ENCODE measurements at places on chromosomes 4 and X.

GRCh38 chr4:182938205-182938645, 21.0 kb upstream of the DCTD start:
- DNase-seq: peak; percentile 58

DNA sequence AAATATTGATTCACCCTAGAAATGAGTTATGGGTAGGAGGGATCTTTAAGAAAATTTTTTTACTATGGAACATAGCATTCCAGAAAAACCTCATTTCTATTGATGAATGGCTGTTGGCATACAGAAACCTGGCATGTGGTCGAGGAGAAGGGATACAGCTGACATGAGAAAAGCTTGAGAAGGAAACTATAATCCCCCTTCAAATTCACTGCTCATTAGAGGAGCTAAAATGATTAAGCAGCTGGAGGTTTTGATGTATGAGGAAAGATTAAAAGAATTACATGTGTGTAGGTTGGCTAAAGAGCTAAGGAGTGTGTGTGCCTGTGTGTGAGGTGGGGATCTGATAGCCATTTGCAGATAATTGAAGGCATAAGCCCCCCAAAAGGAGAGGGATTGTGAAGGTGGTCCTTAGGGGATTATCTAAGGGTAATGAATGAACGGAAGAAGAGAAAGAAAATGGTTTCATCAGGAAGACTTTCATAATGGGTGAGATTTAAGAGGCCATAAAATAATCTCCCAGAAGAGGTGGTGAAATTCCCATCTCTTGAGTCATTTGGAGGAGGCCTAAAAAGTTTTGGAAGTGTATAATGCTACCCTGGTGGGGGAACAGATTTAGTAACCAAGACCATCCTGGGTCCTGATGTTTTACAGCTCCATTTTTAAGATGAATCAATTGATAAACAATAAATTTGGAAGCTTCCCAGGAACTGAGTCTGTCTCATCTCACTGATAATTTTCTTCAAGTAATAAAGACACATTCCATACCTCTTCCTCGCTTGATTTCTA, 272.0 kb upstream of the HAND2 start:
- DNase-seq: peak; percentile 58

DNA sequence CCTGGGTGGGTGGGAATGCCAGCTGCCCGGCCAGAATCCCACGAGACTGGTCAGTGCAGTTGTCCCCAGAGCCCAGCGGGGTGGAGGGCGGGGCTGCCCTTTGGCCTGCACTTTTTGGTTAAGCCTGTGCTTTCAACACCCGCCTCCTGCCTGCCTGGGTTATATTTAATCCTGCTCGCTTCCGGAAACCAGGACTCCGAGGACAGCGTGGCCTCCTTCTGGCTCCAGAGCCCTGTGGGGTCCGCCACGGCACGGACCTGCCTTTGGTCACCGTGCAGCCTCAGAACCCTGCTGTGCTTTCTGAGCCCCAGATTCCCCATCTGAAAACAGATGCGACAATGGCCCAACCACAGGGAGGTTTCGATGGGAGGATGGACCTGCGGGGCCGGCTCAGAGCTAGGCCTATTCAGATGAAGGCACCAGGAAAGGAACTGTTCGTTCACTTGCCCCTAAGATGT, 29.4 kb upstream of the KIAA0232 start:
- DNase-seq: no peak

- peak; percentile 58 for DNase-seq
Observed at GRCh38 chr4:150570862-150571261, 11.1 kb upstream of the MAB21L2 start.

- DNase-seq: no peak
Observed at GRCh38 chr4:39987485-39987884, 9.8 kb upstream of the PDS5A start.

DNA sequence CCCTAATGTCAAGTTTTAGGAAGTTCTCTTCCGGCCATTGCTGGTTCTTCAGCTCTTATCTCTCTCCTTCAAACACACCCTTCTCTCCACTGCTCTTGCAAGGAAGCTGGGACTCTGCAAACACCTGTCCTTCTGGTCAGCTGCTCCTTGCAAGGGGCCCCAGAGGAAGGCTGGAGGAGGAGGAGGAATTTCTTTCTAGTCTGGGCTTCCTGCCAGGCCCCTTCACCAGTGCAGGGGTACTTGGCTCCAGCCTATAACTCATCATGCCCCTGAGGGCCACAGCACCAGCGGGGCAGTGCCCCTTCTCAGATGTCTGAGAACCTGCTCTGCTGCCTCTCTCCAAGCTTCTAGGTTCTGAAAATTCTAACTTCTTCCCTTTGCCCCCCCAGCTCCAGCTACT, 46.7 kb downstream of the REELD1 start:
- no peak for DNase-seq

- DNase-seq: no peak
Observed at GRCh38 chr4:31169846-31170245, 449.7 kb downstream of the PCDH7 start.

DNA sequence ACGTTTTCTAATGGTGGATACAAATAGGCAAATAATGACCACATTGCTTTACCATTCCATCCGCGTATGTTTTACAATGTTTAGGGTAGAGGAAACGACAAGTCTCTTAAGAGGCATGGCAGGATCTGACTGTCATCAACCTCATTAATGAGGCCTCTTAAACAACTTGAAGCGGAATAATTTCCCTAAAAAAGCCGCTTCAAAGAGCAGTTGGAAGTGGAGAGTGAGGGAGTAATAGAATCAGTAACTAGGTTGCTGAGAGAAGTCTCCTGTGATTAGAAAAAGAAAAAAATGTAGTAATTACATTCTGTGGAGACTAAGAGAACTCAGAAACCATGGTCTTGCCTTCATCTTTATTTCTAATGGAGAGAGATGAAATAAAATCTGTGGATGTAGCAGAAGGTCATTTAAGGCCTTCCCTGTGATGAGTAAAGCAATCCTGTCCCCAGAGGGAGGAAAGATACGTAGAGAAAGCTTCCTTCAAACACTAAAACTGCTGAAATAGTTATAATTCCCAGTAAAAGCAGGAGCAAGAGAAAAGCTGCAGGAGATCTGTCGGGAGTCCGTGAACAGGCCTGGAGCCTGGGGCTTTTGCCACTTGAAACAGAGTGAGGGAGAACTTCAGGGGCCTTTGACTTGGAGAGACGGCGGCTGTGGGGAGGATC, 11.1 kb upstream of the SEPSECS start:
- DNase-seq: no peak

DNA sequence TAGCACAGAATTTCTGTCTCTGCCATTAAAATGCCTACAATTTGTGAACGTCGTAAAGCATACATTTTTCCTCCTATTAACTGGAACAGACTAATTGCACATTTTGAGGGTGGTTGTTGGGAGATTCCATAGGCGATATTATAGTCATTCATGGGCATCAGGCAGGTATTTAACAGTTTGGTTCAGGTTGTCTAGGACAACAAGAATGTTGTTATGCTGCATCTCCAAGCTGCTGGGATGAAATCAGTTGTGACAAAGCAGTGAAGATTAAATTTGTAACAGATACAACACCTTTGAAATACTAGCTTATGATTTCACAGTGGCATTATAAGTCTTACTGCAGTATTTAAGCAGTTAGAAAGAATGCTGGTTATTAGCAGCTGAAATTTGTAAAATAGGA, 339.7 kb upstream of the PITX2 start:
- DNase-seq: no peak

DNA sequence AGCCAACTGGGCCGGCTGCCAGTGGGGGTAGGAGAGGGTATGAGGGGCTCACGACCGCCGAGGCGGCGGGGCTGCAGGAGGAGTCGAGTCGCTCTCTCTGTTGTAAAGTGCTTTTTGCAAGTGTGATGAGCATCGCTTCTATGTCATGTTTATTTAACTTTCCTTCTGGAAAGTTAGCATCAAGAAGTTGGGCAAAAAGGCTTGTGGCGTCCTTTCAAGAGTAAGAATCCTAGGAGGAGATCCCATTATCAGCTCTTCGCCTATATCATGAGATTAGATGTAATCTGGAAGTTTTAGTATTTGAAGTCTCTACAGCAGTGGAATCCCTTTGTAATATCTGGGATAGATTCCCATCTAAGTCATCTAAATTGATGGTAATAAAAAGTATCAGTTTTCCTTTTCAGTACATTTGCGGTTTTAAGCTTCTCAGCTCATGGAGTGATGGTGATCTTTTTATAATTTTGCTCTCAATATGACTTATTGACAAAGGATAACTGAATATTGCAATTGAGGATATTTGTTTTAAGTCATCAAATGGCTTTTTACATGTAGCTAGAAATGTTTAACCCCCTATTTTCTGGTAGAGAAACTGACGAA, 1.7 kb downstream of the GALNT7 start:
- peak; percentile 66 for DNase-seq

GRCh38 chrX:10011991-10012390, 44.8 kb downstream of the CLDN34 start:
- DNase-seq: no peak

- DNase-seq: no peak
Observed at GRCh38 chr4:8328456-8328855, 58.9 kb downstream of the HTRA3 start.

GRCh38 chr4:10008609-10009005, 12.7 kb downstream of the SLC2A9 start:
- DNase-seq: no peak

DNA sequence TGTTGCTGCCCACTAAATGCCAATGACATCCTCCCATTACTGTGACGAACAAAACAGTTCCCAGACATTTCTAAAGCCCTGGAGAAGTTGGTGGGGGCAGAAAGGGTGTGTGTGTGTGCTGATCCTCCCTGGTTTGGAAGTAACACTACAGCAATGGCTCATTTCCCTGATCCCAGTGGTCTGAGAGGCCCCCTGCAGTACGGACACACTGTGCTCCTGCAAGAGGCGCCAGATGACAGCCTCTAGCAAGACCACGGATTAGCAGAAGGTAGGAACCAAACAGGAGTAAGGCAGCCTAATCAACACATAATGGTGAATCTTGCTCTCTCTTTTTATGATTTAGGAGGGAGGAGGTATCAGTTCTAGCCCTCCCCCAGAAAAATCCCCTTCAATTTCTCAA, 49.6 kb downstream of the CHRDL1 start:
- DNase-seq: peak; percentile 14

DNA sequence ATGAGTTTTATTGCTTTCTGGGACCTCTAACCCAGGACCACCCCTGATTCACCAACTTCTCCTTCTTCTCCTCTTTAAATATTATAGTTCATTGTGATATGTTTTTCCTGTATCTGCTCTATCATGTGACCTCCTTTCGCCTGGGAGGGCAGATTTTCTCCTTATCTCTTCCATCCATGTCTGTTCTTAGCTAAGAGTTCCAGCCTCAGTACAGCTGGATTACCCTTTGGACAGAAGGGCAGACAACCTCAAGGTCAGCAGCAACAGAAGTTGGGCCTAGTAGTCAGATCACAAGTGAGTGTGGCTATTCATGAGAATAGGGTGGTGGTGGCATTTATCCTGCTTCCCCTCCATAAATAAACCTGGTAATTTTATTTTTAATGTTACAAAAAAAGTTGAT, 5.7 kb upstream of the XK start:
- DNase-seq: peak; percentile 11

GRCh38 chr4:94570558-94570957, 118.8 kb downstream of the PDLIM5 start:
- DNase-seq: peak; percentile 23

DNA sequence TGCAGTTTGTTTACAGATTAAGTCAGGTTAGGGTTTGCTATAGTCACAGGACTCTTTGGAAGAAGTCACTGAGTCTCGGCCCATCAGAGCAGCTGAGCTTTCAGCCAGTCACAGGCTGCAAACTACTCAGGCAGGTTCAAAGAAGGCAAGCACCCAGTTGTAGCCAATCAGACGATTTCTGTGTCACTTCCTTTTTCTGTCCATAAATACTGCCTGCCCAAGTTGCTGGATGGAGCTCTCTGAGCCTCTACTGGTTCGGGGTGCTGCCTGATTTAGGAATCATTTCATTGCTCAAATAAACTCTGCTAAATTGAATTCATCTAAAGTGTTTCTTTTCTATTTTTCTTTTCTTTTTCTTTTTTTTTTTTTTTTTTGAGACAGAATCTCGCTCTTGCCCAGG, 7.3 kb upstream of the SH3BP2 start:
- DNase-seq: peak; percentile 67

GRCh38 chrX:107629540-107629909, 1.2 kb downstream of the PRPS1 start:
- DNase-seq: peak; percentile 52

- peak; percentile 70 for DNase-seq
Observed at GRCh38 chr4:121307445-121308327, 73.1 kb downstream of the QRFPR start.

GRCh38 chr4:3111461-3111860, 37.0 kb downstream of the HTT start:
- DNase-seq: peak; percentile 65

DNA sequence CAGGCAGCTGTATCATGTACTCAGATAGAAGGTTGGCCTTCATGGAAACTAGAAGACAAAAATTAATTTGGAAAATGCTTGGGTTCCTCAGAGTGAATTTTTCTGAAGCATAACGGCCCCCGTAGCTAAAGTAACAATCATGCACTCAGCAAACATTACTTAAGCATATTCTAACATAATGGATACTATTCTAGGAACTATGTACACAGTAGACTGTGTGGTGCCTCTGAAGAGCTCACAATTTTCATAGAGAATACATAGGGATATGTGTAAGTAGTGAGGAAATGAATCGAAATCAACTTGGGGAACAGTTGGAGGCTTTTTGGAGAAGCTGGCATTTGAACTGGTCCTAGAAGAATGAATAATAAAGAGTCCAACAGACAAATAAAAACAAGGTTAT, 1045.0 kb downstream of the GLUD2 start:
- no peak for DNase-seq

- no peak for DNase-seq
Observed at GRCh38 chrX:49066278-49066677, 7.5 kb downstream of the CCDC120 start.

GRCh38 chr4:60368986-60369385, 831.1 kb upstream of the ADGRL3 start:
- DNase-seq: no peak

GRCh38 chr4:2842687-2843262, 869 bp upstream of the ADD1 start:
- DNase-seq: no peak

GRCh38 chrX:50726296-50726695, 87.7 kb downstream of the SHROOM4 start:
- no peak for DNase-seq

- peak; percentile 13 for DNase-seq
Observed at GRCh38 chrX:34365471-34365870, 233.4 kb upstream of the FAM47A start.

GRCh38 chr4:161936625-161937550, 226.9 kb downstream of the FSTL5 start:
- no peak for DNase-seq

GRCh38 chrX:9352243-9352642, 112.6 kb upstream of the TBL1X start:
- DNase-seq: no peak
